ENCODE measurements at places on chromosomes 11 and 22.

DNA sequence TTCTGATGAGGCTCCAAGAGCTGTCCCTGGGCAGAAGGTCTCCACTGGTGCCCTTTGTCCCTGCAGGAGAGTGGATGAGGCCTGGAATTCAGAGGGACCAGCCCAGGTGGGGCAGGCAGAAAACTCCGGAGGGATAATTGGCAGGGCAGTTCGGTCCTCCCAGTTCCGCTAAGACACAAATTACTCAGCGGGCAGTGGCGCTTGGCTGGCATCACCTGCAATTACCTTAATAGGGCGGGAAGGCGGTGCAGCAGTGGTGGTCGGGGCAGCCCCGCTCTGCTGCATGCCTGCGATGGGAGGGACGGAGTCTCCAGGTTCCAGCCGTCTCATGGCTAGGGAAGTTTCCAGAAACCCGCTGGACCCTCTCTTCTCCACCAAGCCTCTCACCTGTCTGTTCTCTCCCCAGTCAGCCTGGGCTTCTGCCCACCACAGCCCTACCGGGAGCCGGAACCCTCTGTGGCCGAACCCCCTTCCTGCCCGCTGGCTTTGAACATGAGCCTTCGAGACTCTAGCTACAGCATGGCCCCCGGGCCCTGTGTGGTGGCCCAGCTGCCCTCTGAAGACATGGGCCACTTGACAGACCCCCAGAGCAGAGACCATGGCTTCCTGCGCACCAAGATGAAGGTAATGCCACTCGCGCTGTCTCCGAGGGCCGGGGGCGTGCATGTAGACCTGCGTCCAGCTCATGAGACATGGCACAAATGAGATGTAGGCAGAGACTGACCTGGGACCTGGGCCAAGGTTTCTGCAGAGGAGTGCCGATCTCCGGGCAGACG is 7.0 kb downstream of the OVOL1 start:
- DNase-seq: no peak

DNA sequence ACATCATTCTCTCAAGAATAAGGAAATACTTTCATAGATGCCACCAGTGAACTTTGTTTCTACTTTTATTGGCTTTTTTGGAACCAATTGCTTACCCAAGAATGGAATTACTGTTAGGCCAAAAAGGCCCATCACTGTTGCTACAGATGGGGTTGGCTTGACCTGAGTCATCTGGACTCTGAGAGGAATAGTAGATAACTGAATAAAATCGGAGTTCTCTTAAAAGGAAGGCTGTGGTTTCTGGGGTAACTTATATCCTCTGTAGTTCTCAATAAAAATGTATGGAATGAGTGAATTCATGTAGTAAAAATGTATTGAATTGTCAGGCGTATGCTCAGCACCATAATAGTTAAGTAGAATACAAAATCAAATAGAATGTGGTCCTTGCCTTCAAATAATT is 56.6 kb downstream of the ARHGEF12 start:
- no peak for DNase-seq

DNA sequence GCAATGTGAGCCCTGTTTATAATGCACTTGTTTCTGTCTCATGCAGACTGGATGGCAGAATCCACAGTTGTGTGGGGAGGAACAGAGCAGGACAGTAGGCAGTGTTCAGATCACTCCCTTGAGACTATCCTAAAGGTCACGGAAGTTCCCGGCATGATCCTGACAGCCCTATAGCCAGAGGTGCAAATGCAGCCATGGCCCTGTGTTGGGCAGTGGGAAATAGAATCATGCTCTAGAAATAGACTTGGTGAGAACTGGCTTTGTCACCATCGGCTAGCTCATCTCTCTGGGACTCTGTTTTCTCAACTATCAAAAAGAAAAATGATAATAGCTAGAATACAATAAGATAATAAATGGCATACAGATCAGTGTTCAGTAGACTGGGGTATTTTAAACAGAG is 123.2 kb downstream of the FEZ1 start:
- no peak for DNase-seq

DNA sequence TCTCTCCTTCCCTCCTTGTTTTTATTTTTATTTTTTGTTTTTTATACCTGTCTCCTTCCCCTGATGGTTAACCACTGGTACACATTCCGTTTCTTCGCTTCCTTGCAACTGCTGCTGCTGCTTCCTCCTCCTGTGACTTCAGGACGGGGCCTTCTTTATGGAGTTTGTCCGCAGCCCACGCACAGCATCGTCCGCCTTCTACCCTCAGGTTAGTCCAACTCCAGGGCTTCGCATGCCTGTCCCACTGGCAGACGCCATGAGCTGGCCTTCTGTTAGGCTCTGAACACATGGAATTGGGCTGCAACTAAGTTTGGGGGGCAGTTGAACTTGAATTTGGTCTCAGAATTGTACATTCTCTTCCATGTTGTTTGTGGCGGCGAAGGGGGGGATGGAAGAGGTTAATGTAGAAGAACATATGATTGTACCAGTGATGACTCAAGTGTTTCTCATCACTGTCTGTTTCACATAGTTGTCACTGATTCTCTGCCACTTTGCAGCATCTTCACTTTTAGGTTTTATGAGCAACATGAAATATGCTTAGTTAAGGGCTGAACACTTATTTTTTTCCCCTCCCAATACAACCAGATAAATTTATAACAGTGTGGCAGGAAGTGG is 83.0 kb upstream of the YWHAH start:
- DNase-seq: no peak

DNA sequence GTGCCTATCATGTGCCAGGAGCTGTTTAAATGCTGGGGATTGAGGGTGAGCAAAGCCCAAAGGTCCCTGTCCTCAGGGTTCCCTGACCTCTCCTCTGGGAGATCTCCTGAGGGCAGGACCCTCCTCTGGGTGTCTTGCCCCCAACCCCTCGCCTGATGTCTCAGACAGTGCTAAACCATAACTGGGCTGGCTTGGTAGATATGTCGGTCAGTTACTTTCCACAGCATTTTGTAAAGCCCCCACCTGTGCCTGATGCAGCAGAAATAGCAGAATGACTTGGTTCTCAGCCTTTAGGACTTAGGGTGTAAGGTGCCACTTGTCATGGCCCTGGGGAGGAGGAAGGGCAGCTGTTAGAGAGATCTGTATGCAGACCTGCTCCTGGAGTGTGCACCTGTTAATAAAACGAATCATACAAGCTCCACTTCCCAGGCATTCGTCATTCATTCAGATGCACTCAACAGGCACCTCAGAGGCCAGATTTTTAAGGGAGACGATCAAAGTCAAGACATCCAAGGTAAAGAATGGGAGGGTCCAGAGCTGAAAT is 88.1 kb downstream of the TP53I11 start:
- DNase-seq: no peak

DNA sequence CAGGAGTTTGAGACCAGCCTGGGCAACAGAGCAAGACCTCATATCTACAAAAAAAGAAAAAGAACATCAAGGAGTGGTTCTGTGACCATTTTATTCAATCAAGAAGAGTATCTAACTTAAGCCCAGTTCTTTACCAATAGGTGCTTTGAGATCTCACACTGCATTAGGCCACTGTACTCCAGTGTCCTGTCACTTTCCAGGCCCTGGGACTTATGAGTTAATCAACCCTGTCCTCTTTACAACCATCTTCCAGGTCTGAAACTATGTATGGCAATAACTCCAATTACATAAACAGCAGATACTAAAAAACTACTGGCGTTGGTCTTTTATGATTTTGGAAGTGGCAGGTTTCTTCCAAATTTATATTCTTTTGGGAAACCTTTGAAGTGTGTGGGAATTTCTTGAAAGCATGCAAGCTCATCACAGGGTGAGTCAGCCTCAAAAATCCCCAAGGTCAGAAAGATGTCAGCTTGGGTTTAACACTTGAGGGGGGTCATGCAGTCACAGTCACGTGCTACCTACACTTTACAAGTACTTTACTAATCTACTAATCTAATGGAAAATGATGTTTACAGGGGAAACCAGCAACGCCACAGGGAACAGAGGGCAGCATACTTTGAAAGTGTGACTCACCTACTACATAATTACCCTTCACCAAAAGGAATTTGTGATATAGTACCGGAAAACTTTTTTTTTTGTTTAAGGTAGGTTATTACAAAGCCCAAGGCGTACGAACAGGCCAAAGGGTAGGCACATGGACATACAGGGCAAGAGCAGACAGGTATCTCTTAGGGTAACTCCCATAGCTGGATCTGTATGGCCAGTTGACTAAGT is 15.6 kb downstream of the PISD start:
- peak; percentile 47 for DNase-seq

GRCh38 chr11:109644152-109644551 is 222.2 kb downstream of the C11orf87 start:
- DNase-seq: no peak

GRCh38 chr22:48968201-48968959 is 859.3 kb downstream of the BRD1 start:
- no peak for DNase-seq

- DNase-seq: no peak
Observed at GRCh38 chr11:45485070-45485707, 180.2 kb downstream of the CHST1 start.

- DNase-seq: no peak
Observed at GRCh38 chr11:119531056-119531455, 108.1 kb upstream of the THY1 start.

- DNase-seq: no peak
Observed at GRCh38 chr11:76723548-76723947, 53.0 kb upstream of the LRRC32 start.

- no peak for DNase-seq
Observed at GRCh38 chr11:12158909-12159308, 48.5 kb downstream of the MICAL2 start.

DNA sequence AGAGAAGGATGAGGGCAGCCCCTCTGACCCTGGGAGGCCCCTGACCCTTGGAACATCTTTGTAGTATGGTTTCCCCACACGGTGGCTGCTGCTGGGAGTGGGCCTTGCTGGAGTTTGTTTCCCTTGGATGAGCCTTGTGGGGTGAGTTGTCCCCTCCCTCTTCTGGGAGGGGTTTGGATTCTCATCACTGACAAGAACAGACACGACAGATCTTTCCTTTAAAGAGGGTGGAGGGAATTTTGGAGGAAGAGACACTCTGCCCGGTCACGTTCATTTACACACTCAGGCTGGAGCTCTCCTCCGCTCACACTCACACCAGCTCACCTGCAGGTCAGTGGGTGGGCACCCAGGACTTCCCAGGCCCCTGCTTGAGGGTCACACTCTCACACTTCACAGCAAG is 31.7 kb downstream of the POU2F3 start:
- DNase-seq: no peak

DNA sequence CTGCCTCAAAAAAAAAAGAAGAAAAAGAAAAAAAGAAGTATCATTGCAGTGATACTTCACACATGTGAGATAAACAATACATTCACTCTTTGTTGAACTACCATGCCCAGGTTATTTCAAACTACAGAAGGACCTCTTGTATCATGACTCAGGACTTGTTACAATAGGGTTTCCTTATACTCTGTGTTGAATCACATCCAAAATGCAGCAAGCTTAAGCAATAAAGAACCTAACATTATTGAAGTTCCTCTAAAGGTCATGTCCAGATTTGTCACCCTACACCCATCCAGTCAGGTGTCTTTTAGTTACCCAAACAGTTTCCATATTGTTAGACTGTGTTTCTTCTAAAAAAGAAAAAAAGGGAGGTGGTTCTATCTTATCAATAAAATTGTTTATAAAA is 26.9 kb upstream of the ALKBH3 start:
- no peak for DNase-seq

GRCh38 chr11:123474994-123475393 is 44.9 kb downstream of the GRAMD1B start:
- no peak for DNase-seq

GRCh38 chr11:128616161-128616560 is 28.8 kb upstream of the ETS1 start:
- DNase-seq: no peak

GRCh38 chr11:87819151-87819550 is 356.1 kb downstream of the RAB38 start:
- DNase-seq: no peak

- DNase-seq: no peak
Observed at GRCh38 chr11:32229576-32230240, 138.8 kb downstream of the RCN1 start.

- DNase-seq: no peak
Observed at GRCh38 chr11:120681434-120682331, 170.1 kb downstream of the GRIK4 start.

DNA sequence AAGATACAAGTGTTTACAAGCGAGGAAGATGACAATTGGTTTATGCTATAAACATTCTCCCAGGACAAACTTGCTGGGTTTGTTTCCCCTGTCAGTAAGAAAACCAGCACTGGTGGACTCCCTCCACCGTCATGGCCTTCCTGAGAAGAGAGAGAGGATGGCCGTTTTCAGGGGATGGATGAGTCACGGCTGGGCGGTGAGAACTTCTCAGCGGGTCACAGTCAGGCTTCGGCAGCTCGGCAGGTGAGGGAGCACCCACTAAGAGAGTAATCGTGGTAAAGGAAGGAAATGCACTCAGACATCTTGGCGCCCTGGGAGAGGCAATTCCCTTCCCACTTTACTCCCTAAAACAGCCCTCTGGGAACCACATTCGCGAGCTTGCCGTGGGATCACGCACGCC is 83.9 kb downstream of the NCAM1 start:
- DNase-seq: no peak

- DNase-seq: no peak
Observed at GRCh38 chr11:78040691-78041379, 17.8 kb upstream of the KCTD14 start.

DNA sequence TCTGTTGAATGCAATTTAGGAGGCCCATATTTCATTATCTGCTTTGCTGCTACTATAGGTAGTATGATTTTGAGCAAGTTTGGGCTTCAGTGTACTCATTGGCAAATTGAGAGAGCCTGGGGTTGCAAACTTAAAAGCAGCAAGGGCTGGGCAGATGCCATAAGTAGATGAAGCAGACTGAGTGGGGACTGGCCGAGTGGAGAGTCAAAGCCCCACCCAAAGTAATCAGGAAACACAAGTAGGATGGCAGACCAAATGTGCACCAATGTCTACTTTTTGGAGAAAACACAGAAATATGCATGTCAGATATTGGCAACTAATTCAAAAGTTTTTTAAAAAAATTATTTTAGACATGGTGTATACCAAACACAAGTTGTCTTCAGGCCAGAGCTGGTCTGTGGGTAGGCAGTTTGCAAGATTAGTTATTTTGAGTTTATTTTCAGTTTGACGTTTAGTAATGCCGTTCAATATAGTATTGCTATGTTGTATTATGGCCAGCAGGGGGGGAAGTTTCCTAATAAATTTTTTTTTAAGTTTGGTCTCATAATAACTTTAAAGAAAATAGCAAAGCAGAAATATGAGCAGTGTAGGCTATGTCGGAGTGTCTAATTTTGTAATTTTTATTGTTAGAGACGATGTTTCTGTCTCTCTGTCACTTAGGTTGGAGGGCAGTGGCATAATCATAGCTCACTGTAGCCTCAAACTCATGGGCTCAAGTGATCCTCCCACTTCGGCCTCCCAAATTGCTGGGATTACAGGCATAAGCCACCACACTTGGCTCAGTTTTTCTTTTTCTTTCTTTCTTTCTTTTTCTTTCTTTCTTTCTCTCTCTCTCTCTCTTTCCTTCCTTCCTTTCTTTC is 105.1 kb downstream of the HIPK3 start:
- no peak for DNase-seq

DNA sequence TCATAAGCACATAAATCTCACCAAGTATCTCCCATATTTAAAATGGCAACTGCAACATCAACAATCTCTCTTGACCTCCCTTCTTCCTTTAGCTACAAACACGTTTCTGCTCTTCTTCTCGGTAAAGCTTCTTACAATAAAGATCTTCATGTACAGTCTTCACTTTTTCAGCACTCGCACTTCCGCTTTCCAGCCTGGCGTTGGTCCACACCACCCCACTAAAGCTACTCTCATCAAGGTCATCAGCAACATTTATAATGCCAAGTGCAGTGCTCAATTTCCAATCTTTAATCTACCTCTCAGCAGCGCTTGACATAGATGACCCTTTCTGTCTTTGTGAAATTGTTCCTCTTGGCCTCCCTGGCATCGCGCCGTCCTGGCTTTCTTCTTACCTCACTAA is 33.6 kb downstream of the NTM start:
- no peak for DNase-seq
